ENCODE measurements at places on chromosomes 7 and 10. TPM values are rescaled to one million over a fixed set of nuclear protein-coding genes. Genes with fewer than 3 reads are reported as not detected.
A peak's percentile ranks its signal among the peaks of the same experiment; 100 is the strongest.

GRCh38 chr7:139340808-139341057 lies 404 bp upstream of the FMC1 start:
- peak overlapping the region; percentile 100 for H3K27ac ChIP-seq
- DNase-seq = peak; percentile 90
- peaks cover 4% of the 10 kb centered on the region for H3K4me1 ChIP-seq
- no peaks in the 10 kb centered on the region for H3K27me3 ChIP-seq
- H3K4me3 ChIP-seq = peak overlapping the region; percentile 88

GRCh38 chr10:22894714-22895113 lies 33.1 kb upstream of the ARMC3 start:
- DNase-seq = no peak
- no peaks in the 10 kb centered on the region for H3K27me3 ChIP-seq
- no peak overlapping the region for H3K27ac ChIP-seq
- H3K4me1 ChIP-seq = no peaks in the 10 kb centered on the region

GRCh38 chr7:27617651-27618381 lies 44.9 kb downstream of the HIBADH start:
- no peaks in the 10 kb centered on the region for H3K27me3 ChIP-seq
- no peaks in the 10 kb centered on the region for H3K36me3 ChIP-seq
- H3K4me1 ChIP-seq = no peaks in the 10 kb centered on the region

DNA sequence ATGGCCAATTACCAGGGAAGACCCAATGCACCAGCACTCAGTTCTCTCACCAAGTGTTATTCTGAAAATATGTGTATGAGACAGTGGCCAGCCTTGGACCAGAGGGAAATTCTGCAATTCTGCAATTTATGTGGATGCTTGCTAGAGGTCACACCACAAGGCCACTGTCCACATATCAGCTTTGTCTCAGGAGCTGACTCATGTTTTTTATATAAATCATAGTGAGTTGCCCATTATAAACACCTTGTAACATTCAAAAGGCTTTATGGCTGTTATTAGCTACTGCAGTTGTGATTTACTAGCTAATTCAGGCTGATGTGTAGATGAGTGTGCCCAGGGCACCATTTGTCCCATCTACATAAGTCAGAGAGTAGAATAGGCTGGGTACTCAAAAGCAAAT lies 649.0 kb downstream of the LRMDA start:
- no peaks in the 10 kb centered on the region for H3K4me1 ChIP-seq
- H3K4me3 ChIP-seq = no peak overlapping the region
- H3K27me3 ChIP-seq = no peaks in the 10 kb centered on the region
- no peaks in the 10 kb centered on the region for H3K36me3 ChIP-seq

DNA sequence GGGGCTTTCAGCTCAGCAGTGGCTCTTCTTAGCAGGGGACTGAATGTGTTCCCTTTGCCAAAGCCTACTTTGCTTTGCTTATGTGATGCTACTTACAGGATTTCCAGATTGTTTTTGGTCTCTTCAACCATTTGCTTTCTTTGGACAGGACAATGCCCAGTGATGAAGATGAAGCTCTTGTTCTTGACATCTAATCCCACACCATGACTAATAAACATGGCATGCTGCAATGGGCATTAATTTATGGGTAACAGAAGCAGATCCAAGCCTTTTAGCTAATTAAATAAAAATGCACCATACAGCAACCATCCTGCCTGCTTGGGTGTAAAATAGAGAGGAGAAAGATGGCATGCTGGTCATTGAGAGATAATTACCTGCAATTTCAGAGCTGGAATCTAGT lies 175.5 kb upstream of the ITGB1 start:
- no peaks in the 10 kb centered on the region for H3K4me1 ChIP-seq
- no peak for DNase-seq
- no peaks in the 10 kb centered on the region for H3K36me3 ChIP-seq

DNA sequence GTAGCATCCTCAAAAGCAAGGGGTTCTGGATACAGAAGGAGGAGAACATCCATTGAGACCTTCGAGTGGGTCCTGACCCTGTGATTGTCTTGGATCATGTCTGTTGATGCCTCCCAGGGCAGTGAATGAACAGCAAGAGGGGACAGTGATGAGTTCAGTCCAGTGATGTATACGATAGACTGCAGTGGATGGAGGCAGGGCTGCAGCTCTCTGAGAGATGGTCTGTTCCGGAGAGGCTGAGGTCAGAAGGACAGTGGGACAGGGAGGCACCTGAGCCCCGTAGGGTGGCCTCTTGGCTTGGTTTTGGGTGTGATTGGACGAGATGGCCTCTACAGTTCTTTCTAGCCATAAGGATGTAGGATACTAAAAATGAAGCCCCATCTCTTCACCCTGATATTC lies 280.4 kb downstream of the CAMK1D start:
- H3K27ac ChIP-seq = no peak overlapping the region
- H3K36me3 ChIP-seq = no peaks in the 10 kb centered on the region
- no peak overlapping the region for H3K4me3 ChIP-seq

- H3K4me3 ChIP-seq = no peak overlapping the region
- H3K27me3 ChIP-seq = no peaks in the 10 kb centered on the region
- H3K27ac ChIP-seq = no peak overlapping the region
- H3K4me1 ChIP-seq = no peaks in the 10 kb centered on the region
- H3K36me3 ChIP-seq = no peaks in the 10 kb centered on the region
These were observed 2.2 kb downstream of the GIMAP4 start for GRCh38 chr7:150569245-150569955.

- H3K27ac ChIP-seq = no peak overlapping the region
- no peak for DNase-seq
- H3K4me3 ChIP-seq = no peak overlapping the region
- H3K36me3 ChIP-seq = no peaks in the 10 kb centered on the region
These were observed 100.1 kb downstream of the HOXA1 start for GRCh38 chr7:26995666-26996065.

- H3K36me3 ChIP-seq = no peaks in the 10 kb centered on the region
- H3K4me3 ChIP-seq = no peak overlapping the region
- no peaks in the 10 kb centered on the region for H3K27me3 ChIP-seq
These were observed 139.7 kb downstream of the ATE1 start for GRCh38 chr10:121788115-121788514.

- H3K27ac ChIP-seq = peak overlapping the region; percentile 72
- no peaks in the 10 kb centered on the region for H3K36me3 ChIP-seq
- H3K27me3 ChIP-seq = no peaks in the 10 kb centered on the region
- H3K4me3 ChIP-seq = peak overlapping the region; percentile 11
- H3K4me1 ChIP-seq = peaks cover 49% of the 10 kb centered on the region
These were observed 45.2 kb upstream of the AKR1E2 start for GRCh38 chr10:4780782-4781181.

GRCh38 chr10:9229702-9230244 lies 1175.3 kb downstream of the GATA3 start:
- H3K4me1 ChIP-seq = no peaks in the 10 kb centered on the region
- H3K4me3 ChIP-seq = no peak overlapping the region
- H3K36me3 ChIP-seq = no peaks in the 10 kb centered on the region
- DNase-seq = no peak

- H3K4me1 ChIP-seq = no peaks in the 10 kb centered on the region
- no peak overlapping the region for H3K4me3 ChIP-seq
- H3K27ac ChIP-seq = no peak overlapping the region
- no peaks in the 10 kb centered on the region for H3K27me3 ChIP-seq
These were observed 39.5 kb downstream of the HABP2 start for GRCh38 chr10:113592380-113592779.

- no peak overlapping the region for H3K27ac ChIP-seq
- H3K4me1 ChIP-seq = peaks cover 8% of the 10 kb centered on the region
- H3K27me3 ChIP-seq = no peaks in the 10 kb centered on the region
These were observed 182.1 kb downstream of the VTI1A start for GRCh38 chr10:112628951-112629609.

- H3K27ac ChIP-seq = no peak overlapping the region
- no peaks in the 10 kb centered on the region for H3K4me1 ChIP-seq
These were observed 101.2 kb downstream of the MPP7 start for GRCh38 chr10:28201410-28202400.

DNA sequence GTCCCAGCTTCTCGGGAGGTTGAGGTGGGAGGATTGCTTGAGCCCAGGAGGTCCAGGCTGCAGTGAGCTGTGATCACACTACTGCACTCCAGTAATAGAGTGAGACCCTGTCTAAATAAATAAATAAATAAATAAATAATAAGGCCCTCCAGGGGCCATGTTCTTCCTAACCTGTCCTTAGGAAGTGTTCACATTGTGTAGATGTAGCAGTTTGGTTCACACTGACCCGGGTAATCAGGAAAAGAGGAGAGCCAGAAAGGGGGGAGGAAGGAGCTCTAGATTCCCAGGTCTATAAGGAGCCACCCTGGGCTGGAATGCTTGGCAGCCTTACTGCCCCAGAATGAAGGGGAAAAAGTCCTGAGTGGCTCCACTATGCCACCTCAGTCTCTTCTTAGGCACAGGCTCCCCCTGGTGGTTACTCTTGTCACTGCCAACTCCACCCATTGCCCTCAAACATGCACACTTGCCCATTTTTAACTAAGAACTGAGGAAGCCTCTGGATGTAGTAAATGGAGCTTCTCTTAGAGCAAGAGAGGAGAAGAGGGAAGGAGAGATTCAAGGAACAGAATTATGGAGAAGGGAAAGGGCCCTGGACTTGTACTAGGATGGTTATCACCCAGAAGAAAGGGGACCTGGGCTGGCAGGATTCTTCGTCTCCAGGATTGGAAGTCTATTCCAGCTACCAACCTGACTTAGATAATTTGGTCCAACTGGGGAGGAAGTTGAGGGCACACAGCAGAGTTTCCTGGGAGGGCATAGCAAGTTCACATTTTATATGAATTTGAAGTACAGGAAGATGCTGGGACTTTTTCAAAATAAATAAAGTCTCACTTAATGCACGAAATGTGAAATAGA lies 7.8 kb downstream of the HPS6 start:
- H3K27me3 ChIP-seq = no peaks in the 10 kb centered on the region
- H3K27ac ChIP-seq = no peak overlapping the region
- peak; percentile 87 for DNase-seq
- H3K36me3 ChIP-seq = no peaks in the 10 kb centered on the region
- no peak overlapping the region for H3K4me3 ChIP-seq

DNA sequence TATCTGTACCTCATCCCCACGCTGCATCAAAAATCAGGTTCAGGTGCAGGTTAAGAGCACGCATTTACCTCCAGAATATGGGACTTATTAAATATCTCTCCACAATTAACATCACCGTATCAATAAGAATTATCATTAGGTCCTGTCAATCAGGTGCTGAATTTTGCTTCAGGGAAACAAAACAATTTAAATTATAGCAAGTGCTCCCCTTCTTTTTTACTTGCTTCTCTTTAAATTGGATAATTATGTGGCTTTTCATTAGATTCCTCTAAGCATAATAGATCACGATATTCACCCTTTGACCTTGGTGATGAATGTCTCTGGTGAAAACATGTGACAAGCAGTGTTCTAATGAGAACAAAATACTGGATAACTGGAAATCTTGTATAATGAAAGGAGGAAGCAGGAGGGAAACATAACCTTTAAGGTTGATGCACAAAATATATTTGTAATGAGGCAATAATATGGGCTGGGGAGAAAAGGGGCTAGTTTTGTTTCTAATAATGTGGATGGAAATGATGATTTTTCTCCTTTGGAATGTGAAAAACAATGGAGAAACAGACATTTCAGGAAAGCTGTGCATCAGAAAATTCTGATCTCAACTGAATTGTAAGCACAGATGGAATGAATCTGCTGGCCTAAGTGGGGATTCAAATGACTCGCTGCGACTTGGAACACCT lies 166.9 kb downstream of the SNX10 start:
- H3K4me1 ChIP-seq = no peaks in the 10 kb centered on the region
- no peak for DNase-seq
- peaks cover 29% of the 10 kb centered on the region for H3K27me3 ChIP-seq
- H3K36me3 ChIP-seq = no peaks in the 10 kb centered on the region
- H3K4me3 ChIP-seq = no peak overlapping the region

GRCh38 chr10:88042160-88043100 lies 179.0 kb downstream of the PTEN start:
- peak; percentile 11 for DNase-seq
- H3K4me1 ChIP-seq = no peaks in the 10 kb centered on the region
- H3K27ac ChIP-seq = no peak overlapping the region
- H3K27me3 ChIP-seq = no peaks in the 10 kb centered on the region

DNA sequence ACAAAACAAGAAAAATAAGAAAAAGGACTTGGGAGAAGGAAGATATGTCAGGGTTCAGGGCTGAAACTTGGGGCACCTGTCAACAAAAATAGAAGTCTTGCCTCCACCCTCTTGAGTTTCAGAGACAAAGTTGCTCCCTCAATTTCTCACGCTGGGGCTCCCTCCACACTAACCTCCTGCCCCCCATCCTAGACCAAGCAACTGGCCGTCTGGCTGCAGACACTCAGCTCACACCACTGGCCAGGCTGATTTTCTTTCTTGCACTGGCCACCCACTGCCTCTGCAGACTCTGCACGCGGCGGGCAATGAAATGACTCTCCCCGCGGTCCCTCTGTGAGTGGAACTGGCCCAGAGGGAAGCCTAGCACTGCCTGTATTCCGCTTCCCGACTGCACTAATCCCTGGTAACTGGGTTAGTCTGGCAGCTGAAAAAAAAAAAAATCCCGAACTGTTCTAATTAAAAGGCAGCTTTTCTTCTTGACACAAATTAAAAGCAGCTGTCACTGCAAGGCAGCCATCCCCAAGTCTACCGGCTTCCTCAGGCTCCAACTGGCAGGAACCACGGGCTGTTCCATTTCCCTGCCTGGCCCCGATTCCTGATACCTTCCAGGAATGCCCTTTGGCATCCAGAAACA lies 83.5 kb downstream of the SPDYE5 start:
- DNase-seq = peak; percentile 49
- peaks cover 8% of the 10 kb centered on the region for H3K4me1 ChIP-seq
- no peak overlapping the region for H3K4me3 ChIP-seq
- no peaks in the 10 kb centered on the region for H3K27me3 ChIP-seq
- H3K36me3 ChIP-seq = no peaks in the 10 kb centered on the region

DNA sequence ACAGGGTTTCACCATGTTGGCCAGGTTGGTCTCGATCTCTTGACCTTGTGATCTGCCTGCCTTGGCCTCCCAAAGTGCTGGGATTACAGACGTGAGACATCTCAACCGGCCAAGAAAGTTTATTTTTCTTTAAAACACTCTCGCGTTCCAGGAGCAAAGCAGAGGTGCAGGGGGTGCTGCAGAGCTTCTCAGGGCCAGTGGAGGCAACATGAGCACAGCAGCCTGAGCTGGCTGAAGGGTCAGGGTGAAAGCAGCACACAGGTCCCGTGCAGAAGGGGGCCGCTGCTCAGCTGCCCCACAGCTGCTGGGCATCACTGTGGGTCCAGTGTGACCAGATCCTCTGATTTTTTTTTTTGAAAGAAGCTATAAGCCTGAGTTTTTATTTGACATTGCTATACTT lies 46.1 kb downstream of the EPHB4 start:
- no peak overlapping the region for H3K4me3 ChIP-seq
- H3K27ac ChIP-seq = no peak overlapping the region
- H3K36me3 ChIP-seq = no peaks in the 10 kb centered on the region
- DNase-seq = no peak

The ADIRF gene
- total RNA-seq = not detected

The COL1A2 gene
- 144 TPM for total RNA-seq

The SPDYE11 gene
- total RNA-seq = not detected

The SPOCK2 gene
- total RNA-seq = 0.11 TPM

The PCDH15 gene
- total RNA-seq = not detected

The ASB10 gene
- total RNA-seq = not detected

The STK17A gene
- 17.1 TPM for total RNA-seq

The TRIP6 gene
- total RNA-seq = 114 TPM

The PRR15 gene
- total RNA-seq = 0.17 TPM

The COPG2 gene
- 24.4 TPM for total RNA-seq

The FBXL13 gene
- total RNA-seq = 0.37 TPM

Measured in A673 (cell line).